ENCODE measurements at places on chromosomes 7 and 10.

- no peak for DNase-seq
These were observed 552.5 kb downstream of the TYW1 start for GRCh38 chr7:67549126-67549525.

- DNase-seq: no peak
These were observed 690.7 kb upstream of the PCDH15 start for GRCh38 chr10:55491712-55492111.

GRCh38 chr10:30227481-30227880, 121.6 kb downstream of the MTPAP start:
- DNase-seq: no peak

DNA sequence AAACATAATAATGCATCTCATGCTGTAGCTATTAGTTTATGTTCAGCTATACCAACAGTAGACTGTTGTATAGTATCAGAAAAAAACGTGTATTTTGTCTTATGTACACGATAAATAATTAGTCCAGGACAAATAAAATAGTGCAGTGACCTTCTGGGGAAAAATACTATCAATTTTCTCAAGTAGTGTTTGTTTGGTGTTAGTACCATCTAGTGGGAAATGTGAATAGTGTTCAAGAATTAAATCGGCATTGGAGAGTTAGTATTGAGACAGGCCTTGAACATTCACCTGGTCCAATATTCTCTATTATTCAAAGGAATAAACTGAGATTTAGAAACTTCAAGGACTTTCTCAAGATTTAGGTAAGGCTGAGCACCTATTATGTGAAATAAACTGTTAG, 21.7 kb upstream of the OR2A5 start:
- DNase-seq: no peak

GRCh38 chr7:20513341-20513740, 102.1 kb upstream of the ABCB5 start:
- no peak for DNase-seq

DNA sequence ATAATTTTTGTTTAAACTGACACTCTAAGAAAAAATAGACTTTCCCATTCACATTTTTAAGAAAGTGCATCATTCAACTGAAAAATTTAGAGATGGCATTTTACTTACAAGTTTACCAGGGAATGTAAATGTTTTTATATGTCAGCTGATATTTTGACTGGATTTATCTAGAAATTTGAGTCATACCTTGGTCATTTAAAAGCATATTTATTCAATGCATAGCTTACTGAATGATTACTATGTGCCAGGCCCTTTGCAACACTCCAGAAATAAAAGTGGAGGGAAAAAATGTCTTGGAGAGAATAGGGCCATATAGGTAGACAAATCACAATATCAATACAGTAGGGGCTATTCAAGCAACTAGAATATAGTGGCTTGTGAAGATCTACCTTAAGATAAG, 98.4 kb upstream of the FAM3C start:
- no peak for DNase-seq

DNA sequence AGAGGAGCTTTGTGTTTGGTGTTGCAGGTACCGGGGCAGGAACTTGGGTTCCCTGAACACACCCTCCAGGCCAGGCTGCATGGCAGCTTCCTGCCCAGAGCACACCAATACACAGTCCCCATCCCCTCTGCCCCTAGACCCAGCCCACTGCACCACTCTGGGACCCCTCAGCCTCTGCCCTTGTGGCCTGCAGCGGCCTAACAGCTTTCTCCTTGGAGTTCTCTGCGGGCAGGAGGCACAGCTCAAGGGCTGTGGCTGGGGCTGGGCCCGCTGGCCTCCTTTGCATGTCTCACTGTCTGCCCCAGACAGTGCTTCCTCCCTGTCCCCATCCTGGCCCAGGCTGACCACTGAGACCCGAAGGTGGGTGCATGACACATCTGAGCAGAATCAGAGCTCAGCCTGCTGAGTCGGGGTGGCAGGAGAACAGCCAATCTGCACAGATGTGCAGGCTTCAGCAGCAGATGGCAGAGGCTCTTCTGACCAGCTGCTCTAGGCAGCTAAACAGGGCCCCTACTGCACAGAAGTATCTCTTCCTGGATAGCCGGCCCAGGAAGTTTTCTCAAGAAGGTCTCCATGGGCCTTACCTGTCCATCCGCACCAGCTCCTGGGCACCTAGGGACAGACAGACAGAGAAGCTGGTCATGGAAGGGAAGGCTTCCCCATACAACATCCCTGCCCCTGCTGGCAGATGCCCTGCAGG, 20.8 kb downstream of the VSIR start:
- DNase-seq: no peak

- no peak for DNase-seq
These were observed 94.5 kb downstream of the SEC61G start for GRCh38 chr7:54664235-54665228.

DNA sequence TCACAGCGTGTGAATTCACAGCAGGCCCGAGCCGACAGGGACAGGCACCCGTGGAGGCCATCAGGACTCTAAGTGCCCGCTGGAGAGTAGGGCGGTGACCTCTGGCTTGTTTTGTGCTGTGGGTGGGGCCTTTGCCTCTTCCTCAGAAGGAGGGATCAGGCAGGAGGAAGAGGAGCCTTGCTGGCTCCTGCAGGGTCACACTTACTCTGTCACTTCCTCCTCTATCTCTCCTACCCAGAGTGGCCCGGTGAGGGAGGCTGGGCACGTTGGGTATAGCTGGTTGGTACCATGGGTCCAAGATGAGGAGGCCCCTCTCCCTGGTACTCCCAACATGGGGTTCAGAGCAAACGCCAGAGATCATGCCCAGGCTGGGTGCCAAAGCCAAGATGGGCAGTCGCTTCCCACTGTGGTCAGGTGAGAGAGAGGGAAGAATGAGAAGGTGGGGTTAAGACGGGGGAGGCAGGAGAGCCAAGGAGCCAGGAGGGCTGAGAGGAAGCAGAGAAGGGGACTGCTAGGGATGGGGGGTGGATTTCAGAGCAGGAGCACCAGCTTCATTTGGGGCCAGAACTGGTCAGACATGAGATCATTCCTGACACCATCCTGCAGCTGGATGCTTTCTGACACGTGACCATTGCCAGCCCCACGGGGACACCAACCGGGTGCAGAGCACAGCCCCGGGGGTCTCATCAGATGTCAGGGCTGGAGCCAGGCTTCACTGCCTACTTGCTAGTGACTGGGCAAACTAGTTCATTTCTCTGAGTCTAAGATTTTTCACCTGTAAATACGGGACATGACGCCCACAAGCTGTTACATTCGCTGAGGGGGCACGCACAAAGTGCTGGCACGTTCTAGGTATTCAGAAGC, 54.8 kb upstream of the CACUL1 start:
- DNase-seq: no peak

GRCh38 chr7:13980474-13980873, 9.0 kb downstream of the ETV1 start:
- DNase-seq: no peak

DNA sequence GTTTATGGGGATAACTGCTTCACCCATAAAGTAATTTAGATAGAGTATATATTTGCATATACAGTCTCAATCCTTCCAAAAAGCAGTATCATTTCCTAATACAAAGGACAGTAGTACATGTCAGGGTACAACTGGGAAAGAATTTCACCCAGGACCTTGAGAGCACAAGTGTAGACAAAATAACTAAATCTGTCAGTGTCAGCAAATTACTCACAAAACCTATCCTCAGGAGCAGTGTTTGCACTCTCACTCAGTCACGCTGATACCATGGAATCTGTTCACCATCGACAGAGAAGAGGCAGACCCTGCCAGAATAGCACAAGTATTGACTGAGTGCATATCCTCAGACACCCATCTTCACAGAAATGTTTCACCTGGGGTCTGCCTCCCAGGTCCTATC, 554.7 kb upstream of the PHF14 start:
- DNase-seq: no peak

DNA sequence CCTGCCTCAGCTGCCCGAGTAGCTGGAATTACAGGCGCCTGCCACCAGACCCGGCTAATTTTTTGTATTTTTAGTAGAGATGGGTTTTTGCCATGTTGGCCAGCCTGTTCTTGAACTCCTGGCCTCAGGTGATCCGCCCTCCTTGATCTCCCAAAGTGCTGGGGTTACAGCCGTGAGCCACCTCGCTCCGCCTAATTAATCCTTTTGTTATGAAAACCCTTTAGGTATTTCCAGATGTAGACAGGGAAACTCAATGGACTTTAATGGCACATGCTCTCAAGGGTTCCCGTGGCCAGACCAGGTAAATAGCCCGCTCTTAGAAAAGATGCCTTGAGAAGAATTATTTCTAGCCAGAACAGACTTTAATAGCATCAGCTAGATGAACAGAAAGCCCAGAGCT, 19.7 kb upstream of the EXOC4 start:
- no peak for DNase-seq

GRCh38 chr10:36712695-36713094, 412.7 kb upstream of the ANKRD30A start:
- no peak for DNase-seq

- peak; percentile 78 for DNase-seq
These were observed 49.0 kb upstream of the NRBF2 start for GRCh38 chr10:63083904-63084689.
